ENCODE measurements at places on chromosomes 11 and 22.

GRCh38 chr11:101224221-101224620, 94.6 kb upstream of the PGR start:
- DNase-seq, result no peak

- no peak for DNase-seq
Measured at GRCh38 chr11:134120143-134120850, 51.4 kb downstream of the JAM3 start.

GRCh38 chr11:119742263-119742861, 13.4 kb upstream of the NECTIN1 start:
- DNase-seq, result no peak

- no peak for DNase-seq
Measured at GRCh38 chr11:131671320-131671719, 300.9 kb downstream of the NTM start.

DNA sequence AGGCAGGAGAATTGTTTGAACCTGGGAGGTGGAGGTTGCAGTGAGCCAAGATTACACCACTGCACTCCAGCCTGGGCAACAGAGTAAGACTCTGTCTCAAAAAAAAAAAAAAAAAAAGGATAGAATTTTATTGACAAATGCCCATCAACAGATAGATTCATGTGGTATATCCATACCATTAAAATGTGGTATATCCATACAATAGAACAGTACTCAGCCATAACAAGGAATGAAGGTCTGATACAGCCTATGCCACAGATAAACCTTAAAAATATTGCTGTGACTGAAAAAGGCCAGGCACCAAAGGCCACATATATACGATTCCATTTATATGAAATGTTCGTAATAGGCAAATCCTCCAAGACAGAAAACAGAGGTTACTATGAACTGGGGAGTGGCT, 45.3 kb upstream of the PPP2R1B start:
- no peak for DNase-seq

GRCh38 chr11:119529063-119529845, 106.3 kb upstream of the THY1 start:
- no peak for DNase-seq

Measured in activated CD8-positive, alpha-beta memory T cell treated with anti-CD3 and anti-CD28 coated beads for 48 hours (primary cell).